ENCODE measurements at places on chromosomes 12 and 14.

DNA sequence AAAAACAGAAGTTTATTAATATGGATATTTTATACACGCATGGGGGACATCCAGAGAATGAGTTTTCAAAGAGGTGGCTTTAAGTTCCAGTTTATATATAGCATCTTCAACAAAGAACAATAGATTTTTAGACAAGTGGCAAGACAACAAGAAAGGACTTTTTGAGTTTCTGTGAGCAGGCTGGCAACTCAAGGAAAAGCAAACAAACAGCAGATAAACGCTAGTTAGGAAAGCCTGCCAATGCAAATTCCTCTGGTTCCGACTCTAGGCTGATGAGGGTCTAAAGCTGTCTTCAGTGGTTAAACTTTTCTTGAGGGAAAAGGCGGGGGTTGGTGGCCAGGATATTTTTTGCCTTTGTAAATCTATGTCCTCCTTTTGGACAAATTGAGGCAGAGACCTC is 78.4 kb upstream of the EEA1 start:
- no peak for DNase-seq

DNA sequence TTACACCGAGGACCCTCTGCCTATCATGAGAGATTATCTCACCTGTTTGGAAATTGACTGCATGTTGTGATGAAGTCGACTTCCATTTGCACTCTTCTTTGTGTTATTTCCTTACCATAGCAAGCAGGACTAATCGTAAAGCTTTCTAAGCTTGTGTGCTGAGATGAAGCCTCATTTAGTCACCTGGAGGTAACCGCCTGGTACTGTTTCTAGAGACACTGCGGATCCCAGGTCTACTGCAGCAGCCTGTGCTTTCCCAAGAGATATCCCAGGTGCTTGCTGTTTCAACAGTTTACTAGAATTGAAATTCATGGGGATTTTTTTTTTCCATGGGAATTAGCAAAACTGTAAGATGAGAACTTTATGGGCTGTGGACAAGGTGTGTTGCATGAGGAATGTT is 131.8 kb downstream of the PTPRR start:
- no peak for DNase-seq

DNA sequence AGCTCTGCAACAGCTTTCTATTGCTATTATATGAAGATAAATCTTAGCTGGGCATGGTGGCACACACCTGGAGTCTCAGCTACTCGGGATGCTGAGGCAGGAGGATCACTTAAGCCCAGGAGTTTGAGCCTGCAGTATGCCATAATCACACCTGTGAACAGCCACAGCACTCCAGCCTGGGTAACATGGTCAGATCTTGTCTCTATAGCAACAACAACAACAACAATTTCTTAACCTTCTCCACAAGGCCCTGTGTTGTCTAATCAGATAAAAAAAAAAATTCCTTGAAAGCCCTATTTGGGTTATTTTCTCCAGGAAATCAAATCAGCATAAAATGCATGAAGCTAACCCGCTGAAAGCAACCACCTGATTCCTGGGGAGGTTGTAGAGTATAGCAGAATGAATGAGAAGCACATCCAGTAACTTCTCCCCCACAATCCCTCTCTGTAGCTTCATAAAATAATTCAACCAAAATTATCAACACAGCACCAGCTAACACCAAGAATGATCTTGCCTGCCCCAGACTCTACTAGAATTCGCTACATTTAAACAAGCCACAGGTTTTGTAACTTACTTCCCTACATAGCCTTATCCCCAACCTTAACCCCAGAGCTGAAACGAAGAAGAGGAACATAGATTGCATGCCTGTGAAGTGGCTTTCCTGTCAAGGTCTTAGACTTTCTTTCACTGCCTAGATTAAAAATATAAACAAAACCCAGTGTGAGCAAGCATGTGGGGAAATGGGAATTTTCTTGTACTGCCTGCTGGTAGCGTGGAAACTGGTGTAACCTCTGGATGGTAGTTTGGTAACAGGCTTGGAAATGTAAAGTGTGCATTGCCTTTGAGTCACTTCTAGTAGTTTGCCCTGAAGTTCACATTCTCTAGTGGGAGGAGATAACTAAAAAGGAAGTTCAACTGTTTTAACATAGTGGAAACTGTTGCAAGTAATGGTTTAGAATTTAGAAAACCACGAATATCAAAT is 6.0 kb upstream of the STK38L start:
- DNase-seq: no peak

GRCh38 chr12:87152075-87152474 is 877.1 kb downstream of the C12orf50 start:
- no peak for DNase-seq

Data from stimulated activated CD8-positive, alpha-beta memory T cell treated with anti-CD3 and anti-CD28 coated beads, Interleukin-7, amount 100 ng/mL, for 1 hour (primary cell).